CD4-positive, alpha-beta T cell (primary cell): ENCODE measurements at places on chromosomes 11 and 22.

- no peak for DNase-seq
Measured at GRCh38 chr11:81673001-81673400, 1060.7 kb downstream of the FAM181B start.

DNA sequence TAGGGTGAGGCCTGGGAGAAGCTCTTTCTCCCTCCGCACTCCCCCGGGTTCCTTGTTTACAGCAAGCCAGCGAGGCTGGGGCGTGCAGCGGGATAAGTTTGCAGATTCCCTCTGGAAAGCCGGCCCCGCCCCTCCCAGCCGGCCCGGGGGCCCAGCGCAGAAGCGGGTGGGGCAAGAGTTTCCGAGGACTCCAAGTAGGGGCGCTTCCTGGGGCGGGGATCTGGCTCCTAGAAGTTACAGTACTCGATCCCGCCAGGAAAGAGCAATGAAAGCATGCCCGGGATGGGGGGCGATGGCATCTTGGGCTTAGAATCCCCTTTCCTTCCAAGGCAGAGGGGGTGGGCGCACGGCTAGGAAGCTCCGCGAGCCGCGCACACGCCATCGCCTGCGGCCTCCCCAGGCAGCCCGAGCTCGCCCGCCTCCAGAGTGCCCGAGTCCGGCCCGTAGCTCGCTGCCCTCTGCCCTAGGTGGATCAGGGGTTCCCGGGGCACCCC, 385 bp downstream of the TST start:
- no peak for DNase-seq

DNA sequence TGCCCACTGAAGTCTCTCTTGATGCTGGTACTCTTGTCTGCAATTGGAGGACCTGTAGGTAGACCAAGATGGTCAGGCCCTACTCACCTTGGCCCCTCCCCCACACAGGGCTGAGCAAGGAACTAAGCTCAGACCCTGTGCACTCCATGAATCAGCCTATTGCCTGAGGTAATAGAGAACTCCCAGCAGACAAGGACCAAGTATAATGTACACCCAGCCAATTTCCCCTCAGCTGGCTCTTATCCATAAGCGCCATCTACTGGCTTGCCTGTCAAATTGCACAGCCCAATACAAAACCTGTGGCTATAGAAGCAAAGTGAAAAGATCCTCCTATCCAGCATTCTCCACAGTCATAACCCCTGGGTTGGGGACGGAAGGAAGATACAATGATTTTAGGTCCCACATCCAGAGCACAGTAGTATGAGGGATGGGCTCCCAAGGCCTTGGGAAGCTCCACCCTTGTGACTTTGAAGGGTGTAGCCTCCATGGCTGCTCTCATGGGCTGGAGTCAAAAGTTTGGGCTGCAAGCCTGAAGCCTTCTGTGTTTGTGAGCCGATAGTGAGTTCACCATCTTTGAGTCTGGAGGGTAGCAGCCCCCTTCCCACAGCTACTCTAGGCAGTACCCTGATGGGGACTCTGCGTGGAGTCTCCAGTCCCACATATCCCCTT, 56.0 kb downstream of the GLYATL2 start:
- peak; percentile 27 for DNase-seq

GRCh38 chr11:40647295-40647694, 812.2 kb downstream of the LRRC4C start:
- DNase-seq = no peak

- DNase-seq = no peak
Measured at GRCh38 chr11:111472228-111472627, 40.0 kb downstream of the BTG4 start.

DNA sequence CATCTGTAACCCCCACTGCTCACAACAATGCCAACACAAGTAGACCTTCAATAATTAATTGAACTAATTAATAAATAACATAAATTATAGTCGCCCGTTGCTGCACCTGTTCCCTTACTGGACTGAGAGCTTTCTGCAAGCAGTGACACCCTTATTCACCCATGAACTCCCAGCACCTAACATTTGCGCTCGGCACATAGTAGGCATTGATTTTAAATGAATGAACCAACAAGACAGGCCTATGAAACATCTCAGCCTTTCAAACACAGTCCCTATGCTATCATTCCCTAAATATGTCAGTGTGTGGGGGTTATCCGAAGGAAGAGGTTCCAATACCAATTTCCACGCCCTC, 1.1 kb downstream of the THAP12 start:
- no peak for DNase-seq

DNA sequence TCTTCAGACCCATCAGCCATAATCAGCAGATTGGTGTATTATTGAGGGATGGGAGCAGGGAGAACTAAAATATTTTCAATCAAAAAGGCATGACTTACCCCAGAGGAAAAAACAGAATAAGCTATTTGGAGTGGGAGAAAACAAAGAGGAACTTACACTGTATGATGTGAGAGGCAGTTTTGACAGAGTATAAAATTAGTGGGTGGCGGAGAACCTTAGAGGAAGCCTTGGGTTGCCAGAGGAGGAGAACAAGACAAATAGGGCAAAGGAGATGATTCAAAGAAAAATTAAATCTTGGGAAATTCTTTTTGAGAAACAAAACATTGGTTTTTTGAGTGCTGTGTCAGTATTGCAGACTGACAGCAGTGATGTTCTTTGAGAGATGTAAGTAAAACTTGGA, 285.0 kb downstream of the C11orf87 start:
- no peak for DNase-seq

DNA sequence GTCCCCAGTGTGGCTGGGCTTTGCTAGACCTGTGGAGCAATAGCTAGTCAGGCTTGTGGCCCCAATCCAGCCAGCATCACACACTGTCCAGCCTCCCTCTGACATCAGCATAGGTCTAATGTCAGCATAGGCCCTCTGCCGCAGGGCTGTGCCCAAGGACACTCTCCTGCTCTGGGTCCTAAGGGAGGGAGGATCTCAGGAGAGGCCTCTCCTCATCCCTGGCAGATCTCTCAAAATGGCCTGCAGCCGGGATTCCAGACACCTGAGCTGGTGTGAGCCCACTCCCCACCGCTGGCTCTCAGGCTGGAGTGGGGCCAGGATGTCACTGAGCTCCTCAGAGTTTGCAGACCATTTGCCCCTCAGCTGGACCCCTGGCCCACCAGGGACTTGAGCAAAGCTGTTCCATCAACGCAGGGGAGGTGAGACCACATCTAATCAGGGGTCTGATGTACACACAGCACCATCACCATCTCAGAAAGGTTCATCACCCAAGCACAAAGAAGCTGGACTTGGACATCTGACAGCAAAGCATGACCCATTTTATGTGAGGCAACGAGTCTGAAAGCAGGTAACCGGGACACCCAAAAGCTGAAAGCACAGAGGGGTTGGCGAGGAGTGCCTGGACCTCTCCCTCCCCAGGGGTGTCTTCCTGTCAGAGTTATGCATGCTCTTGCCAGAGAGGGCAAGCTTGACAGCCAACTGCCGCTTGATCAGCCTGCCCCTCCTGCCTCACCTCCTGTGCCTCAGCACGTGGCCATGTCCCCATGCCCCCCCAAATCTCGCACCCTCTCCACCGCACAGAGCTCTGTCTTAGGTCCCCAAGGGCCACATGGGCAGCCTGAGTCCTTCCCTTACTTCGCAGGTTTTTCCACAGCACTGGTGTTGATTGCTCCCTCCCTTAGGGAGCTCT, 69.7 kb upstream of the SEPTIN5 start:
- no peak for DNase-seq

- no peak for DNase-seq
Measured at GRCh38 chr22:40193429-40194421, 16.0 kb downstream of the TNRC6B start.

DNA sequence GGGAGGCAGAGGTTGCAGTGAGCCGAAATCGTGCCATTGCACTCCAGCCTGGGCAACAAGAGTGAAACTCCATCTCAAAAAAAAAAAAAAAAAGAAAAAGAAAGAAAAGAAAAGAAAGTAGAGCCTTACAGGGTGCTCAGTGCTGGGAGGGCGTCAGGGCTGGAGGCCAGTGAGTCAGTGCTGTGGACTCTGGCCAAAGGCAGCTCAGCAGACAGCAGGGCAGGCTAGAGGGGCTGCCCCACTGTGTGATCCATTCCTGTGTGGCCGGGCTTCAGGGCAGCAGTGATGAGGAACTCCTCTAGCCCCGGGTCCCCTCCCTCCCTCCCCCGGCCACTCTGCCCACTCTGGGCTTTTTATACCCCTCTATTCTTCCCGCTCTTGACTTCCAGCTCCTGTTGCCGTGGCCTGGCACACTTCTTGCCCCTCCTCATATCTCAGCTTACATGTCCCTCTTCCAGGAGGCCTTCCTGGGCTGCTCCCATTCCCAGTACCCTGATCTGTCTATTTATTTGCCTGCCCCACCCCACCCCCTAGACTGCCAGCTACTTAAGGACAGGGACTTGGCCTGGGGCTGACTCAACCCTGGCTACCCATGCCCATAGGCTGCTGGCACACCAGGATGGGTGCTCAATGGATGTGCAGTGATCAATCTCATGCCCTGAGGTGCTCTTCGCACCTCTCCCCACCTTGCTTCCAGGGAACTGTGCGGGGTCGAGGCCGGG, 10.1 kb downstream of the SYT12 start:
- DNase-seq = no peak

DNA sequence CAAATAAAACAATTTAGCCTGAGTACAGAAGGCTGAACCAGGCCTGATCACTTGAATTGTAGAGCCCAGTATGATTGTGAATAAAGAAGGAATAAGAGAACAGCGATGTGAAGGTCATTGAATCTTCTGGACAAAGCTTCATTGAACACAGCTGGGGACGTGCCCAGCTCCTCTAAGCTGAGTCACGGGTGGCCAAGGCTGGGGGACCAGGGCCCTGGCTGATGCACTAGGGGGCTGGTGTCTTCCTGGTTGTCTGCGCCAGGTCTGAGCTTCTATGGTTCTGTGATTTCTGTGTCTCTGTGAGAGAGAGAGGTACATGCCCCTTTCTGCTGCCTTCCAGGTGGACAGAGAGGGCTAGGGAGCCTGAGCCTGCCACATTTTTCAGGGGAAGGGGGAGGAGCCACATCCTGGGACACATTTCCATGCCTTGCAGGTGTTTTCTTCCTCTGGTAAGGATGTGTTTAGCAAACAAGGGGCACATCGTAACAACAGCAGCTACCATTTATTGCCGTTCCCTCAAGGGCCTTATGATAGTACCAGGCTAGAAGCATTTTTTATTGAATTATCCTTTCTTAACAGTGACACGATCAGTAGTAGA, 135.7 kb downstream of the C11orf91 start:
- no peak for DNase-seq

GRCh38 chr11:71489311-71490043, 36.5 kb downstream of the NADSYN1 start:
- DNase-seq = no peak

DNA sequence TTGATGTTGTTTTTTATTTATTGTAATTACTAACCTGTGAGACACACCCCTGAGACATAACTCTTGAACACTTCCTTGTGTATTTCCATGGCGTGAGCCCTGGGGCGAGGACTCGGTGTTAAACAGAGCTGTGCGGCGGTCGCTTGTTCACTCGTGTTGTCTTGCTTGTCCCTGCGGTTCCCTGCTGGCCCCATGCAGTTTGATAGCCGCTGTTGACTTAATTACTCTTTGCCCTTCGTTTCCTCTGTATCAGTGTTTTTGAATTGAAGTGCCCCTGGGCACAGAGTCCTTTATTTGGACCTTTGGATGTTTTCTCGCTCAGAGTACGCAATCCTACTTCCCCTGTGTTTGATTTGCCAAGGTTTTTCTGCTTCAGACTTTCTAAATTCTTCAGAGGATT, 52.7 kb downstream of the TBC1D22A start:
- DNase-seq = no peak

DNA sequence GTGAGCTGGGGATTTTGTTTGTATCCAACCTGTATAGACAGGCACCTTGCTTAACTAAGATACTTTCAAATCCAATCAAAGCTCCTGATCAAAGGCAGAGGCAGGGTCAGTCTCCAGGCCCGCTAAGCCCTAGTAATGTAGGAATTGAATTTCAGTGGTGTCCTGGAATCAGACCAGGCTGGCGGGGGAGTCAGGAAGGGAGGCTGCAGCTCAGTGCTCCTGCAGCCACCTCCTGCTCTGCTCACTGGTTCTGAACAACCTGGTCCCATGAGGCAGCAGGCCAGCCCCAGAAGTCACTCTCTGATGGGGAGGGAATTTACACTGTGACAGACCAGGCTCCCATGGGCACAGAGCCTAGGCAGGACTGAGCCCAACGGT, 38.5 kb upstream of the GALNT18 start:
- DNase-seq = no peak

DNA sequence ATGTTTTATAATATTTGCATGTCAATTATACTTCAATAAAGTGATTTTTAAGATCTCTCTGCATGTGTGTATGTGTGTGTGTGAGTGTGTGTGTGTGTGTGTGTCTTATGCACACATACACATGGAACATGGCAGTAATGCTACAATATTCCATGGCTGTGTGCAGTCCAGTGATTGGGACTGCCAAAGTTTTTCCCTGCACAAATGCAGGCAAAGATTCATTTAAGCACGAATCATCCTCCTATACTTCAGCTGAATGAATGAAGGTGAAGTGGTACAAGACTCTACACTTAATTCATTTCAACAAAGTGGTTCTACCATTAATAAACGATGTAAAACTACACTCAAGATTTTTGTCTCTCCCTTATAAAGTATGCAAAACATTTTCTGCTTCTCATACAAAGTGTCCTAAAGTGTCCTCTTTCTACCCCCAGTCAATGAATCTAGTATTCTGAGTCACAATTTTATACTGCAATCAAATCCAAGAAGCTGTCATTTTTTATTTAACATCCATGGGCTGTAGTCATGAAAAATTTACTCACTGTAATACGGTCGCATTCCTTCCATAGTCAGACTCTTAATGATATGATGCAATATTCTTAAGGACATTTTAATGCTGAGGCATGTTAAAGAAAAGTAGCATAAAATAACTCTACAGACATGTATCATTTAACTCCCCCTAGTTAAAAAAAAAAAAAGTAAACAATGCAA, 132.4 kb downstream of the TTC28 start:
- DNase-seq = no peak

- no peak for DNase-seq
Measured at GRCh38 chr11:77524539-77524938, 50.6 kb upstream of the PAK1 start.

DNA sequence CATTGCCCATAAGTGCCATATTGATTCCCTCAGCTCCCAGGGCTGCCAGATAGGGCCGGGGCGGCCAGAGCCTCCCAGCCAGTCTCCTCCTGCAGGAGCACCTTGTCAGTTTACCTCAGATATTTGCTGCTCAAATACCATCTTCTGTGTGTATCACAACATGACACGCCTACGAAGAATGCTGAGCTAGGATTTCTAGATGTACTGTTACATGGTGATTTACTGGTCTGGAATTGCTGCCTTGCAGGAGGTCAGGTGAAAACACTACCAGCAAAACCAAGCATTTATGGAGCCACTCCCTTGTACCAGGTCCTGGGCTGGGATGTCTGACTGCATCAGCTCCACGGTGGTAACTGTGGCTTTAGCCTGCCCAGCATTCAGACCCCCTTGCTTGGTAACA, 11.8 kb downstream of the MICAL3 start:
- DNase-seq = no peak

- peak; percentile 51 for DNase-seq
Measured at GRCh38 chr22:30178181-30179126, 68.1 kb downstream of the LIF start.

GRCh38 chr22:26893173-26894110, 236.1 kb downstream of the MIAT start:
- DNase-seq = no peak

- no peak for DNase-seq
Measured at GRCh38 chr11:86577644-86578636, 94.5 kb downstream of the ME3 start.

- DNase-seq = no peak
Measured at GRCh38 chr22:37098976-37099591, 10.4 kb downstream of the TMPRSS6 start.

GRCh38 chr11:30984442-30984816, 385.1 kb downstream of the DCDC1 start:
- no peak for DNase-seq

GRCh38 chr11:20037396-20038153, 122.7 kb downstream of the DBX1 start:
- DNase-seq = no peak
